ENCODE measurements at places on chromosomes 12 and 14.

- DNase-seq = no peak
Observed at GRCh38 chr14:61475316-61475715, 153.9 kb downstream of the PRKCH start.

GRCh38 chr14:104113631-104114420 lies 24.6 kb upstream of the KIF26A start:
- DNase-seq = no peak

DNA sequence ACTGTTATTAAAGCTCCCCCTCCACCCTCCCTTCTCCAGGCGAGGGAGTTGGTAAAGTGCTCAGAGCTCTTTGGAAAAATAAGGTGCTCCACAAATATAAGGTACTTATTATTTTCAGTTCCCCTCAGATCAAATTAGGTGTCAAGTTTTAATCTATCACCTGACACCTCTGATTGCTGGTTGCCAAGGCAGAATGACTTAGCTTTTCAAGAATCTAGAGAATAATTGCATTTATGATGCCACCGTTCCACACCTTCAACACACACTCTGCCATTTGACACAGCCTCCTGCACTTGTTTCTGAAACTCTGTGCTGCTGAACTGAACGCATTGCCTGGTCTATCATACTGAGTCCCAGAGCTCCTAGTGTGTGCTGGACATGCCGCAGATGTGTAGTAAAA lies 128.6 kb downstream of the CRACR2A start:
- DNase-seq = no peak

- DNase-seq = no peak
Observed at GRCh38 chr12:30041096-30041495, 257.4 kb upstream of the TMTC1 start.

DNA sequence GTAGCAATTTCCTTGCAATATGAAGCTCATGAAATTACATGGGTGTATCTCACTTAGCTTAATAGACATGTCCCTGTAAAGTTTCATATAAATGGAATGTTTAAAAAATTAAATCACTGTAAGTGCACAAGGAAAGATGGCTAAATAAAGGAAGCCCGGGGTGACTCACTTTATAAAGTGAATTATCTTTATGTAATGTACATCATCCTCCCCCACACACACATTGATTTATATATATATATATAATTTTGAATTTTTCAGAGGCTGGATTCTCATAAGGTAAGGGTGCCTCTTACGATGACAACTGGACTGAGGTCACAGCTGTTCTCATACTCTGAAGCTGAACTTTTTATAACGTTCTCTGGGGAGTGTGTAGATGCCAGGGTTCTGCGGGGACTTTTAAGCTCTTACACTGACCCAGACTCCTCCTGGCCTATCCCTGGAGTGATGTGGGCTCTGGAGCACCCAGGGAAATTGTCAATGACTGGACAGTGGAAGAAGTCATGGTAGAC lies 108.7 kb upstream of the HIF1A start:
- DNase-seq = no peak

DNA sequence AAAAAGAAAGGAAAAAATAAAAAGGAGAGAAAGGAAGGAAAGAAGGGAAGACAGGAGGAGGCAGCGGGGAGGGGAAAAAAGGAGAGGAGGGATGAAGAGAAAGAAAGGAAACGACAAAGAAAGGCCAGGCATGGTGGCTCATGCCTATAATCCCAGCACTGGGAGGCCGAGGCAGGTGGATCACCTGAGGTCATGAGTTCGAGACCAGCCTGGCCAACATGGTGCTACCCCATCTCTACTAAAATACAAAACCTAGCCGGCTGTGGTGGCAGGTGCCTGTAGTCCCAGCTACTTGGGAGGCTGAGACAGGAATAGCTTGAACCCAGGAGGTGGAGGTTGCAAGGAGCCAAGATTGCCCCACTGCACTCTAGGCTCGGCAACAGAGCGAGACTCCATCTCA lies 18.4 kb downstream of the ATXN2 start:
- DNase-seq = no peak

GRCh38 chr12:110565894-110566871 lies 16.9 kb downstream of the PPTC7 start:
- DNase-seq = no peak

DNA sequence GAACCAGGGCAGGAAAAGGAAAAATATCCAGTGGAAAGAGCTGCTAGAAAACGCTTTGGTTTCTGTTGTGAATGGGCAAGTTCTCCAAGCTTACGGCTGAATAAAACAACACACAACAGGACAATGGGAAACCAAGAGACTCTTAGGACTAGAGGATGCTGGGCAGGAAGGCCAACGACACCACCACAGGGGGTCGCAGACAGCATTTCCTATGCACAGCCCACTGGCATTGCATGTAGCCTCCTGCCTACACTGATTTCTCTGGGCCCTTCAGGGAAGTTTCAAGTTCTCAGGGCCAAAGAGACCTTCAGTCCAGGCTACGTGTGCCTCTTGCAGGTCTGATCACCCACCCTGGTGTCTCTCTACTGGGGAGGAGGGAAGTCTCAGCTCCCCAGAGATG lies 108.0 kb downstream of the RIMBP2 start:
- DNase-seq = no peak

DNA sequence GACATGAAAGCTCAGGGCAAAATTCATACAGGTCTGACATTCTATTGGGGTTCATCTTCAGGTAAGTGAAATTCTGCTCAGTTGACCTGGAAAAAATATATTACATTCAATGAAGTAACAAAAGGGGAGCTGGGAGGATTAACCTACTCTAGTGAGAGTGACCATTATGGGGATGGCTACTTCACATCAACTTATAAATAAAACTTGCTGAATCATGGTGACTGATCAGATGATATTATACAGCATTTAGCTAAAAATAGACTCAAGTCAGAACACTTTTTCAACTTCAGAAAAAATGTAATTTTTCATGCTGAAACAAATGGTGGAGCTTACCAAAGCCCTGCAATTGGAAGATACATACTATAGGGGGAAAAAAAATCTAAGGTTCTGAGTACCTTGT lies 800.2 kb downstream of the FSCB start:
- no peak for DNase-seq

DNA sequence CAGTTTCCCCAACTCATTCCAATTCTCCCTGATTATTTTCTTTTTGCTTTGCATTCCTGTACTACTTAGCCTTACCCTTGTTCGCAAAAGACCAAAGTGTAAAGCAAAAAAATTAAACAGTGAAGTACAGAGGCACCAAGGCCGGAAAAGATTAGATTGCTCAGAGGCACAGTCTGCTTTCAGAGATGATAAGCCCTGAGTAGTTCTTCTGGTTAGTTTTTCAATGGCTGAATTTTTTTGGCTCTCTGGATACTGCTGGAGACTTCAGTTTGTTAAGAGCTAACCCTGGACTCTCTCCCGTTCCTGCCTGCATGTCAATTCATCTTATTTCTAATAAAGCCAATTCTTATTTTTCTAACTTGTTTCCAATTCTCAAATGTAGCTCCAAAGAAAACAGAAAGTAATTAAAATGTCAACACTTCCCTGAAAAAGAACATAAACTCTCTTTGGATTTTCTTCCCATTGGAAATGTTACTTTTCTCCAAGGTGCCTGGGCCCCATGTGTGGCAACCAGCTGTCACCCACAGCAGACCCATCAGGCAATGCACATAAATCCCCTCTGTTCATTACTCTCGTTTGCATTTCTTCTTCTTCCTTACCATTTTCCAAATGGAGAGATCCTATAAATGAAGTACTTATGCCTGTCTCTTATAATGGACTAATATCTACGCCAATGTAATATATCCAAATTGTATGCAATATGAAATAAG lies 142.8 kb downstream of the BTG1 start:
- no peak for DNase-seq

GRCh38 chr12:104273503-104273902 lies 30.0 kb upstream of the EID3 start:
- no peak for DNase-seq

- DNase-seq = no peak
Observed at GRCh38 chr14:85948153-85948552, 418.2 kb downstream of the FLRT2 start.

- no peak for DNase-seq
Observed at GRCh38 chr12:11681207-11681606, 31.7 kb downstream of the ETV6 start.

- no peak for DNase-seq
Observed at GRCh38 chr14:60723907-60724618, at the start of gene SIX4. TSS of gene SIX4 (minus strand) at chr14:60724351. CDS start at chr14:60724074, 277 bp downstream.

GRCh38 chr12:8145754-8146441 lies 10.9 kb upstream of the ZNF705A start:
- no peak for DNase-seq

DNA sequence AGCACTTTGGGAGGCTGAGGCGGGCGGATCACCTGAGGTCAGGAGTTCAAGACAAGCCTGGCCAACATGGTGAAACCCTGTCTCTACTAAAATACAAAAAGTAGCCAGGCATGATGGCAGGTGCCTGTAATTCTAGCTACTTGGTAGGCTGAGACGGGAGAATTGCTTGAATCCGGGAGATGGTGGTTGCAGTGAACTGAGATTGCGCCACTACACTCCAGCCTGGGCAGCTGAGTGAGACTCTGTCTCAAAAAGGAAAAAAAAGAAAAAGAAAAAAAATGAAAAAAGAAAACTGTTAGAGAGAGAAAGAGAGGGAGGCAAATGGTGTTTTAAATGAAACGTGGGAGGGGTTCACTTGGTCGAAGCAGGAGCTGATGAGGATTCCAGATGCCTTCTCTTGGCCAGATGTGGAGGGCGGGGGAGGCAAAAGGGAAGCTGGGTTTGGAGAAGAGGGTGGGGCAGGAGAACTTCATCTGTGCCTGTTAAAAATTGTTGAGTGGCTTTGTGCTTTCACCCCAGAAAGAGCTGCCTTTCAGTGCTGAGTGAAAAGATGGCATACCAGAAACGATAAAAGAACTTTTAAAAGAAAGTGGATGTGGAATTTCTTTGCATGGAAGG lies 1.1 kb downstream of the EMP1 start:
- no peak for DNase-seq

- DNase-seq = no peak
Observed at GRCh38 chr14:50055461-50056228, 60.7 kb downstream of the VCPKMT start.

DNA sequence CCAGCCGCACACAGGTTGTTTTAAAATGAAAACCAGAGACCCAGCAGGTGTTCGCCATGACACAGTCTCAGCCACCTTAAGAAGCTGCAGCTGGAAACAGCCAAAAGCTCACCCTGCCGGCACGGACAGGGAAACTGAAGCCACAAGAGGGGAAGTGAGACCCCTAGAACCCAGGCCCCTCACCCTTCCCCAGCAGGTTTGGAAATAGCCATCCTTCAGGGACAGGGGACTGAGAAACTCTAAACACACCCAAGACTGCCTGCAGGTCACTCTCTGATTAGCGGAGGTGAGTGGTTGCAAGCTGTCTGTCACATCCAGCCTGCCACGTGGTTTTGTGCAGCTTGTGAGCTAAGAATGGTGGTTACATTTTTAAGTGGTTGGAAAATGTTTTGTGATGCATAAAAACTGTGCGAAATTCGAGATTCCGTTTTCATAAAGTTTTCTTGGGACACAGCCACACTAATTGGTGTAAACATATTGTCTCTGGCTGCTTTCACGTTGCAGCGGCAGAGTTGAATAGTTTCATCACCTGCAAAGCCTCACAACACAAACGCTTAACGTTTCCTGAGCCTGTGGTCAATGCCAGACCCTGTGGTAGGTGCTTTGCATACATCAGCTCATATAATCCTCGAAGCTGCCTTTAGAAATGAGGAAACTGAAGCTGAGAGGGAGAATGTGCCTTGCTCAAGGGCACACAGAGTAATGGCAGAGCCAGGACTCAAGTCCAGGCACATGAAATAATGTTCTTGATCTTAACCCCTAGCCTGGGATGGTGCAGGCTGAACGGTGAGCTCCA lies 1.7 kb upstream of the SELPLG start:
- no peak for DNase-seq

- no peak for DNase-seq
Observed at GRCh38 chr14:41609704-41610183, 3.1 kb downstream of the LRFN5 start.

DNA sequence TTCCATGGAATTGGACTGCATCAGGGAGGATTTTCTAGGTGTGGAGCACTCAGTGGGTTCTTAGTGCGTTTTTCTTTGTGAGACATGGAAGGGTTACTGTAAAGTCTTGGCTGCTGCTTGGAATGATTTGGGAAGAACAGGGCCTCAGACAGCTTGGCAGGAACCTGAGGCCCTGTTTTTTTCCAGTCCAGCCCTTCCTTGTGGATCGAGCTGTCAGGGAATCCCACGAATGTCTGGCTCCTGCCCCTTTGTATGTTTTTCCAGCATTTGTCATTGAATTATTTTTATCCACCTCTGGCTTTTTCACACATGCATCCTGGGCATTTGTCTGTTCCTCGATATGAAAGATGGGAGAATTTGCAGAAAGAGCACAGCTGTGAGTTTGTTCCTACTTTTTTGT lies 158.5 kb downstream of the TGFB3 start:
- no peak for DNase-seq

DNA sequence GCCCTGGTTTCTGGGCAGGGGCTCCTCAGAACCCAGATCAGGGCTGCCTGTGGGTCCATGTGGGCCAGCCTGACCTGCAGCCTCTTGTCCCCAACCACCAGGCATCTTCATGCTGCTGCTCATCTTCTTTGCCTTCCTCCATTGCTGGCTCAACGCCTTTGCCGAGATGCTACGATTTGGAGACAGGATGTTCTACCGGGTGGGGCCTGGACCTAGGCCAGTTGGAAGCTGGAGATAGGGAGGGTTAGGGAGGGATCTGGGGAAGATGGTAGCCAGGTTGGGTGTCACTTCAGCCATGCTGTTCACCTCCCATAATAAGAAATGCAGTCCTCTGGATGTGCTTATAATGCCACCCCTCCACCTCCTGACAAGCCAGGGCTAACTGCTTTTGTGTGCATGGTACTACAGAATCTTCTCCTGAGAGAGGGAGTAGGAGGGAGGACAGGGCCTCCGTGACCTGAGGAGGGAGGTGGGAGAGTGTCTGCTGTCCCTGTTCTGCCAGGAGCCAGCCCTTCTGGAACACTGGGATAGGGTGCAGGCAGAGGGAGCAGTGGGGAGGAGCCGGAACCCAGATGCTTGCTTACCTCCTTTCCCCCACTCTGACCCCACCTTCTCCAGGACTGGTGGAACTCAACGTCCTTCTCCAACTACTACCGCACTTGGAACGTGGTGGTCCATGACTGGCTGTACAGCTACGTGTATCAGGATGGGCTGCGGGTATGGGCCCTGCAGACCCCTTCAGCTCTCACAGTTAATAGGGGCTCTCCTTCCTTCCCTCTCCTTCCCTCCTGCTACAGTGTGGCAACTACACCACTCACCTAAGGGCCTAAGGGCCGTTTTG lies 17.6 kb downstream of the SOAT2 start:
- DNase-seq = no peak

DNA sequence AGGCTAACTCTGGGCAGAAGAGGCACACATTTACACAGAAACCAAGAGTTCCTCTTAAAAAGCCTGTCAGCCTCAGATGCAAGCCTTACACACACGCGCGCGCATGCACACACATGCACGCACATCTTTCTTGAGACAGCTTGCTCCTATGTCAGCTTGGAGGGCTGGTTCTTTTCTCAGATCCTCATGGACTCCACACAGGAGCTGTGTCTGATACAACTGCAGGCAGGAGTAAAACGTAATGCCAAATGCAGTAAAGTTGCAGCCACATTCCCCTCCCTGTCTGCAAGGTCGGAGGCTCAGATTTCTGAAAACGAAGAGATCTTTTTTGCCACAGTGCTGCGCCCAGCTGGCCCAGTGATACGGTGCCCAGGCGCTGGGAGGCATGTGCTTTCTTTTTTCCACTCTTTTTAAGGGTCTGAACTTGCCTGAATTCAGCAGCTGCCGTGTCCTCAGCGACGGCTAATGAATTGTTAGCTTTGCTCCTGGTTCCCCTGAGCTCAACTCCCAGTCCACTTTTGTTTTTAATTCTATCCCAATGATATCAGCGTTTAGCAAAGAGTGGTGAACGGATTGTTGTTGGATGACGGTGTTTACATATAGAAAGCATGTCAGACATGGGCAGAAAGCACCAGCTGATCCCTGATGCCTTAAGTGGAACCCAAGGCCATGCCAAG lies 72.9 kb upstream of the FOXN3 start:
- DNase-seq = no peak
